ENCODE measurements at places on chromosomes 1 and 21.
A peak's percentile ranks its signal among the peaks of the same experiment; 100 is the strongest.

DNA sequence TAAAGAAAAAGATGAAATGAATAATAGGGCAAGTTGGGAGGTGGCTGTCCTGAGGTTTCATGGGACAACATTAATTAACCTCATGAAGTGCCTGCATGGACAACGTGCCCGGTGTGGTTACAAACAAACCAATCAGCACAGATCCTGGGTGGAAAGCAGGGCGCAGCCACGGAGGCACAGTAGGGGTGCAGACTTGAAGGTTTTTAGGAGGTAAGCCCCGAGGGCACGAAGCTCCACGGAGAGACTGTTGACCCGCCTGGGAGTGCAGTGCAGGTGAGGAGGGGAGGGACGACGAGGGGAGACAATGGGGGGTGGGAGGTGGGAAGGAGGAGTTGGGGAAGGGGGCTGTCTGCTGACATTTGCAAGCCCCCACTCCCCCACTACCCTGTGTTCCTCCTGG lies 2.3 kb upstream of the RIPK4 start:
- no peak for DNase-seq

- DNase-seq = no peak
Measured at GRCh38 chr1:194930132-194930531, 1678.1 kb downstream of the KCNT2 start.

- DNase-seq = no peak
Measured at GRCh38 chr1:239884796-239885195, 206.9 kb upstream of the FMN2 start.

- DNase-seq = no peak
Measured at GRCh38 chr1:108962681-108963051, 618 bp downstream of the CLCC1 start.

DNA sequence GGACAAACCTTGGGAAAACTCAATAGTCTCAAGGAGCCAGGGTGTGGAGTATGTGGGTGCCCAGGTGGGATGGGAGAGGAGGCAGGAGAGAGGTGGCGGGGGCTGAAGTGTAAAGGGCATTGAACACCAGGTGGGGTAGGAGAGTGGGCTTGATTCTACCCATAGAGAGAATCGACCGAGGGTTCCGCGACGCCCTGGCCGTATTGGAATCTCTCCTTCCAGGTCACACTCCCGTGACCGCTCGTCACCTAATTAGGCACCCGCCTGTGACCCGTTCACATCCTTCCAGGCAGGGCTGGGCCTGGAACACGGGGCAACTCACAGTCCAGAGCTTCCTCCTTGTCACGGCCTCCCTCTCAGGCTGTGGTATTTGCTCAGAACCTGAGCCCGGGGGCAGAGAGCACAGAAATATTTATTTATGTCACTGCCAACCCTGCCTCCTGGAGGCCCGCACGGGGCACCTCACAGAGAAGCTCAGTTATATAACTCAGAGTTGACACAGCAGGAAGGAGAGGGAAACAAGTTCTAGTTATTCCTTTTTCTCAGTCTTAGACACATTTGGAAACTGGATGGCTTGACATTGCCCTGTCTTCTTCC lies 12.0 kb downstream of the NCMAP start:
- no peak for DNase-seq

DNA sequence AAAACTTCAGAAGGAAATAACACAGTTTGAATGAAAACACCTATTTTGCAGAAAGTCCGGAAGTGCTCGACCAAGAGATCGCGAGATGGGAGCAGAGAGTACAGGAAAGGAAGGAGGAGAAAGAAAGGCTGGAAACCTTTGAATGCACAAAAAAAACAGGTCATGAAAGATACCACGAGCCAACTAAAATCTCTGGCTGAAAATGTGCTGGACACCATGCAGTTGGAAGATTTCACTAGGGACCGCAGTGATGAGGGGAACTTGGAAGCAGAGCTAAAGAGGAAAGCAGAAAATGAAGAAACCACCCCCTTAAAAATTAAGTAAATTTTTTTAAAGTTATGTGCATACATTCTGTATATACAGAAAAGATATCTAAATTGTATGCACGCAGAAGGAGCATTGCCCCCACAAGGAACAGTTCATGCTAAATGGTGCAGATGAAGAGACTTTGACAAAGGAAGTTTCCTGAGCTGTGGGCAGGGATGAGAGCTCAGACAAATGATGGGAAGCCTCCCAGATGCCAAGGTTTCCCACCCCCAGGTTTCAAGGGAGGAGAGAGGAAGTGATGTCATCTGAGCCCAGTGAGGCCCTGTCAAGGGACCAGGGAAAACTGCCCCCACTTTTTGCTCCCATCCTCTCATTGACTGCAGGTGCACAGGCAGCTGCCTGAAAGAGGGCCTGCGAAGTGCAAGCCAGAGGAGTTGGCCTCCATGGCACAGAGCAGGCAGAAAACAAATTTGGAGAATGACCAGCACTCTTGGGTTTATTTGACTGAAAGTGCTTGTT lies 52.5 kb downstream of the ETS2 start:
- peak; percentile 25 for DNase-seq

DNA sequence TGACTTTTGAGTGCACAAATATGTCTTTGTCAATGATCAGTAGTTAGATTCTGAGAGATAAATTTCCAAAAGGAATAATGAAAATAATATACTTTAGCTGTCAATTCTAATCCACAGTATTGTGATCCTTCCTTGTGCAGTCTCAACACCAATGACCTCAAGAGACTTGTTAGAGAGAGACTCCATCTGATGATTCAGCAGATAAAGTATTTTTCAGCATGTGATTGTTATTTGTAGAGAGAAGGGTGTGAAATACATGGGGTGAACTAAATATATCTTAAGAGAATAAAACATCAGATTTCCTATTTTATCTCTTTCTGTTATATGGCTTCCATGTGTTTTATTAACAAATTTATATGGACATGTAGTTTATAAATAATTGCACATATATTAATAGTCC lies 5.9 kb upstream of the ZNF124 start:
- DNase-seq = no peak

DNA sequence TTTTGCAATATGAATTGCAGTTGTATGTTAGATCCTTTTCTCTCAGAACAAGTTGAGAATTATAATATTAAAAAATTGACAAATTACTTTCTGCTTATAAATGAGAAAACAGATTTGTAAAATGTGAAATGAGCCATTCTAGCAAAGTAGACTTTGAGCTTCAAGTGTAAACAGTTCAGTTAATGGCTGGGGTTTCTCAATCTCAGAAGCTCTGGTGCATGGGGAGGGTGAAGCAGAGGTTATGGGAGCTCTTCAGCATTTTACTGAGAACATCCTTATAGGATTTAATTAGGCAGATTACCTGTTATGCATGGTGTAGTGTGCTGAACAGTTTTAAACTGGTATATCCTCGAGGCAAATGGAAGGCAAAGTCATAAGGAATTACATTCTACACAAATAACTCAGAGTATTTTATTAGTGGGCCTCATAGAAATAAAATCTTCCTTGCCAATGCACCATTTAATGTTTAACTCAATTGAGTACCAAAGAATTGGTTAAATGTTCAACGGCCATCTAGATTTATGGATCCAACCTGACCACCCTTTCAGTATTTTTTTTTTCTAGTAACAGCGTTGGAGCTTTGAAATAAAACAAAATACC lies 1143.6 kb upstream of the ADGRL2 start:
- no peak for DNase-seq

GRCh38 chr21:33089395-33090119 lies 19.6 kb downstream of the OLIG1 start:
- DNase-seq = no peak

DNA sequence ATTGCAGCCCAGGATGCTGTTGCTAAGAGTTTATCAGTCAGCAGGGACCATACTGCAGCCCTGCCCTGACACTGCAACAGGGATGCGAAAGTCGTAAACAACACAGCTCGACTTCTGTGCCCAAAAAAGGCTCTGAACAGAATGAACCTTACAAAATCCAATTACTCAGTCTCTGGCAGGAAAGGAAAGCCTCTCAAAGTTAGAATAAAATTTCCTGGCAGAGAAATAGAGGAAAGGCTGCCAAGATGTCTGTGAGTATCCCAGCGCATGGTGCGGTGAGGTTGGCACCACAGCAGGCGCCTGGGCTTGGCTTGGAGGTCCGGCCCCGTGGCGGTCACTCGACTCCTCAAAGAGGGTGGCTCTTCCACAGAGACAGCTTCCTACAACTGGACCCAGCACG lies 185.8 kb downstream of the PCP4 start:
- DNase-seq = no peak

GRCh38 chr1:182611787-182612186 lies 7.6 kb upstream of the RGS16 start:
- DNase-seq = peak; percentile 82

GRCh38 chr1:81717230-81717629 lies 83.5 kb upstream of the ADGRL2 start:
- DNase-seq = no peak

- DNase-seq = no peak
Measured at GRCh38 chr1:197451381-197451780, 183.3 kb downstream of the CRB1 start.

GRCh38 chr21:41653954-41654491 lies 112.8 kb downstream of the RIPK4 start:
- no peak for DNase-seq

DNA sequence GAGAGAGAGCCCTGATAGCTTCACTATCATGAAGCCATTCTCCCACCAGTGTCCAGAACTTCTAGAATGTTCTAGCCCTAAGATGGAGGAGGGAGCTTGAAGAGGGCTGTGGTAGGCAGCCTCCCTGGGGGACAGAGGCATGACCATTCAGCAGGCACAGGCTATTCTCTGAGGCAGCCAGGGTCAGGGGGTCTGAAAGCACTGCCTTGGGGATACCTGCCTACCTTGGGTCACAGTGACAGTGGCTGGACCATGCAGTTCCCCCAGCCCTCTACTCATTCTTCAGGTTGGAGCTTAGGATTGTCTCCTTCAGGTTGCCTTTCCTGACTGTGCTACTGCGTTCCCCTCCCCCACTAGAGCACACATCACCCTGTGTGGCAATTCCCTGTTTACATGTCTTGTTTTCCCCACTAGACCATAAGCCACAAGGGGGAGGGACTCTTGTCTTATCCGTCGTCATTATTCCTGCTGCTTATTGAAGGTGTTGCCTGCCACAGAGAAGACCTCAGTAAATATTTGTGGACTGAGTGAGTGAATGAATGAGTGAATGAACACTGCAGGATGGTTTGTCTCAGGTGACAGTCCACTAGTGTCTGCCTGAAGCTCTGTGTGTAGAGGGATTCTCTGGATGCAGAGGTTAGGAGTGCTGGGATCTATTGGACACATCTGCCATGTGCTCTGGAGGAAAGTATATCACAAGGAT lies 5.2 kb downstream of the ZDHHC18 start:
- DNase-seq = no peak

- no peak for DNase-seq
Measured at GRCh38 chr1:10651793-10652192, 144.7 kb downstream of the CASZ1 start.

DNA sequence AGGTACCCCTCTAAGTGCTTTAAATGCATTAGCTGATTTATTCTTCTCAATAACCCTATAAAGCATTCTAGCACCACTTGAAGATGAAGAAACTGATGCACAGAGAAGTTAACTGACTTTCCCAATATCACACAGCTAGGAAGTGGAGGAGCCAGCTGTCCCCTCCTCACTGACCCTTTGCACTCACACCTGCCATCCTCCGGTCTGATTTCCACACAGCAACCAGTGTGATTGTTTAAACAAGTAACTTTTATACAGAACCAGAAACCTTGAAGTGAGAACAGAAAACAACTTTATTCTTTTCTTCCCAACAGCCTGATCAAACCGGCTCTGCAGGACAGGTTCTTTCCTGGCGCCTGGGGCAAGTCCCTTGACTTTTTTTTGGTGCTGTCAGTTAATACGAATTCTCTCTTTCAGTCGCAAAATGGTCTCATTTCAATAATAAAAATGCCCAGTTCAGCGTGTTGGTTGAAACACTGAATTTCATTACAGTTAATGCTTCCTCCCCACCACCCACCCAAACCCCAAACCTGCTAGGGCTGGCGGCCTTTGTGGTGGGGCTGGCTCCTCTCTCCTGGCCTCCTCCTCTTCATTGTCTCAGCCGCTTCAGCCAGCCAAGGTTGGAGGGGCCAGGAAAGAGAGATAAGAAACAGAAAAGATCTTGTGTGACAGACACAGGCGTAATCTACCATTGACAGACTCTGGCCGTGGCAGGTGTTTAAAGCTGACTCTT lies 26.4 kb upstream of the EEIG2 start:
- DNase-seq = no peak

DNA sequence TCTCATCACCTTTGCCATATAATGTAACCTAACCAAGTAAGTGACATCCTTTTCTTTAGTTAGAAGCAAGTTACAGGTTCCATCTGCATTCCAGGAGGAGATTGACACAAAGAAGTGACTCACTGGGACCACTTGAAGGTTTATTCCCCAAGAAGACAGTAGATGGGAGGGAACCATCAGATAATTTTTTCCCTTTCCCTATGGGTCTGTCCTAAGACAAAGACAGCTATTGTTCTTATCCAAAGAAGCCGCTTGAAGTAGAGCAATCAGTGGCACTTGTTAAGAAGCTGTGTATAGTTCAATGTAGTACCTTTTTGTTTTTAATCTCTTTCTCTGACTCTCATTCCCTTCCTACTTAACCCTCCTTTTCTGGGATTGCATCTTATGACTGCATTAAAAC lies 139.9 kb upstream of the B3GALT2 start:
- no peak for DNase-seq

GRCh38 chr1:198373376-198373775 lies 167.1 kb downstream of the ATP6V1G3 start:
- DNase-seq = no peak

DNA sequence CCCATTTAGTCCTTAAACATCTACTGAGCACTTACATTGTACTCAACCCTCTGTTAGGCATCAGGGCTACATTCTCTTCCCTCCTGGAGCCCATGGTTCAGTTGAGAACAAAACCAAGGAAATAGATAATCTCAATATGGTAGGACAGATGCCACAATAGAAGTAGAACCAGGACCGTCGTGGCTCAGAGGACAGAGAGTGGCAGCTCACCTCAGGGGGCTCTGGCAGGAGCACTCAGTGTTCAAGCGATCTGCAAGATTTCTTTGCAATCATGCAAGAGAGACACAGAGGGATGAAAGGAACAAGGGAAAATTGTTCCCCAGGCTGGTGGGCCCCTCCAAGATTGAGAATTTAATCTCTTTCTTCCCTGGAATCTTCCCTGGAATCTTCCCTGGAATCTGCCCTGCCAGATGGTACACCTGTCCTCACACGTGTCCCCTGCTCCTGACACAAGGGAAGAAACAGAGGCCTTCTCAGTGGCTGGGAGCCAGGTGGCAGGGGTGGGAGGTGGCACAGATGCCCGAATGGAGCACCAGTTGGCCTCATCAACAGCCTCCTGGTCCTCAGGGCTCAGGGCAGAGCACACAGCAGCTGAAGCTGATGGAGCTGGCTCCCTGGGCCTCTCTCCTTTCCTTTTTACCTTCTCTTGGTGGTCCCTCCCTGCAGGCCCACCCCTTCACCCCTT lies 135.4 kb downstream of the PLXNA2 start:
- DNase-seq = no peak

GRCh38 chr1:195831789-195832188 lies 776.5 kb downstream of the KCNT2 start:
- DNase-seq = no peak

- no peak for DNase-seq
Measured at GRCh38 chr1:31923901-31924535, 14.2 kb downstream of the PTP4A2 start.

GRCh38 chr1:205199090-205199930 lies 12.2 kb downstream of the DSTYK start:
- DNase-seq = no peak

Measured in NAMALWA (cell line).